ENCODE measurements at places on chromosomes 12 and 14.

DNA sequence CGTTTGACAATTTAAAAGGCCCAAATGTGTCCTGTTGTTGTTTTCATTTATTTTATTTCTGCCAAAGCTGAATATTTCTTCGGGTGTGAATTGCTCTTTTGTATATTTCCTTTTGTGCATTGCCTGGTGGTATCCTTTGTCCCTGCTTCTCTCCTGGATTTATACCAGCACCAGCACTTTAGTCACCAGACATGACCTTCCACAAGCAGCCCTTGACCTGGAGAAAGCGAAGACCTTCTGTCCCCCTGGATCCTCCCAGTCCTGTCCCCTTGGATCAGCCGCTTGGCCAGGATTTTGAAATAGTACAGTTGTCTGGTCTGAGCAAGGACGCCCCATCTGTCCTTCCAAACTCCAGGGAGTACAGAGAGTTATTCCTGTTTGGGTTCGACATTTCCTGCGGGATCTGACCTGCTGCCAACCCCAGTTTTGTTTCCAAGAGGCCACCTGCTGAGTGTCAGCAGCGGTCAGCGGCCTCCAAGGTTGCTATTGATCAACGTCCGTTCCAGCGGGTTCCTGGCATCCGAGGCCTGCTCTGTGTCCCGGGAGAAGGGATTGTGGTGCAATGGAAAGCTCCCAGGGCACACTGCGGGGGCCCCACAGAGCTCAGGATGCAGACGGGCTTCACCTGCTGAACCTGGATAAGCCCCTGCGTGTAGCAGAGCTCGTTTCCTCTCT lies 45.1 kb upstream of the CHGA start:
- no peak for DNase-seq

GRCh38 chr14:87430810-87431209 lies 562.2 kb downstream of the GALC start:
- no peak for DNase-seq

DNA sequence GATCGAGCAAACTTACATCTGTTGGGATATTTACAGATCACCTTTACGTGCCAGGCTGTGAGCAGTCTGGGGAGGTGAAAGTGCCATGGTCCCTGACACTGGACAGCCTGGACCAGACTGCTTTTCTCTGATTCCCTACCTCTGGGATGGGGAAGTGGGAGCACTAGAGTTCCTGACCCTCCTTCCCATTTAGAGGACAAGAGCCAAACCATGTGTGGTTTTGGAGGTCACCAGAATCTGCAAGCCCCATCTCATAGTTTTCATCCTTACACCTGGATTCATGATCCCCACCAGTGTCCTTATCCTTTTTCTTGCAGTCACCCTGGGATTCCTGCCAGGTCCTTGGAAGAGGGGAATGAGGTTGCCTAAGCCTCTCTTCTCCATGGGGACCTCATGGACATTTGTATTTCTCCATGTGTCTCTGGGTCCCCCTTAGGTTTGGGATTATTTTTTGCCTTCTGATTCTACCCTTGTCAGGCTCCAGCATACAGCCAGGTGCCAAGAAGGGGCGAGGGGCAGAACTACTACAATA lies 1.5 kb upstream of the WNT10B start:
- DNase-seq = no peak

DNA sequence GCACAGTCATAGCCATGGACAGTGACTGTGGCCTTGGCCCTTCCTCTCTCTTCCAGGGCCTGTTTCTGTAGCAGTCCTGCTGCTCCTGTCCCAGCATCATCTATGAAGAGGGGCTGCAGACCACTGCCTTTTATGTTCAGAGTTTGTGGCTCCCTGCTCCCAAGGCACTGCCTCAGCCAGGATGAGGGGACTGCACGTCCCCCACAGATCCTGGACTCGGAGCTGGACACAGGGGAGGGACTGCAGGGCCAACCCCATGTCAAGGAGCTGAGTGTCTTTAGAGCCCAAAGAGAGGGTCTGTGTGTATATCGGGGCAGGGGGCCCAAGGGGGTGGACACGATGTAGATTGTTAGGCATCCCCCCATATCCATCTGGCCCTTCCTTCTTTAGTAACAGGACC lies 60.6 kb upstream of the DIO3 start:
- DNase-seq = no peak

- DNase-seq = no peak
These were observed 31.6 kb downstream of the TESC start for GRCh38 chr12:117067638-117068037.

DNA sequence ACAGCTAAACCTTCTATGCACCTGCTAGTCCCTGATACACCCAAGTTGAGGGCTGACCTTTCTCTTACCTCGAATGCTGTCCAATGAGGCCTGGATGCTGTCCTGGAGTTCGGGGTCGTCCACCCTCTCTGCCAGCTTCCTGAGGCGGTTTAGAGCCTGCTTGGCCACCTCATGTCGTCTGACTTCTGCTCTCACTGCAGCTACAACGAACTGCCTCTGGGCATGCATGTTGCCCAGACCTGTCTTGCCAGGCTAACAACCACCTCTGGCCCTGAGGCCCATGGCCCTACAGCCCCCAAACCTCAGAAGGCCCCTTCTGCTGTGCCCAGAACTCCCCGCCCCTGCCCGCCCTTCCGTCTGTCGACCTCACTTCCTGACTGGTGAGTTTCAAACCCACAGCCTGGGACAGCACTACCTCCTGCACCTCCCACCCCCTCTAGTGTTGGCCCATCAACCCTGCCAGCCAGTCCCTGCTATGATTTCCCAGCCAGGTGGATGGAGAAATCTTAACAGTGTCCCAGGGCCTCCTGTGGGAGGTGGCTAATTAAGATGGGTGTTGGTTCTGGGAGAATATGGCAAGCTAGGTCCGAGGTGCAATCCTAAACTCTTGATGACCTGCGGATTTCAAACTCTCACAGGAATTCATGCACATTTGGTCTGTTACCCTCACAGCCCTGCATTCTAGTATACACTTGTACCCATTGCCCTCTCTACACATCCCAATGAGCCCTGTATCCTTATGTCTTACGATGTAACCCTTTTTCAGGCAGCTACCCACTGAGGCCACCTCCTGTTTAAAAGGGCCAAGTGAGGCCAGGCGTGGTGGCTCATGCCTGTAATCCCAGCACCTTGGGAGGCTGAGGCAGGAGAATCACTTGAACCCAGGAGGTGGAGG lies 2.7 kb upstream of the TSPAN31 start:
- DNase-seq = peak; percentile 82

- DNase-seq = no peak
These were observed 238.5 kb downstream of the CACNA1C start for GRCh38 chr12:2291182-2291832.

GRCh38 chr12:3543826-3544225 lies 52.8 kb downstream of the PRMT8 start:
- no peak for DNase-seq

- DNase-seq = no peak
These were observed 717 bp downstream of the WNT10B start for GRCh38 chr12:48970702-48971334.

GRCh38 chr12:41367726-41368405 lies 179.7 kb downstream of the PDZRN4 start:
- no peak for DNase-seq

DNA sequence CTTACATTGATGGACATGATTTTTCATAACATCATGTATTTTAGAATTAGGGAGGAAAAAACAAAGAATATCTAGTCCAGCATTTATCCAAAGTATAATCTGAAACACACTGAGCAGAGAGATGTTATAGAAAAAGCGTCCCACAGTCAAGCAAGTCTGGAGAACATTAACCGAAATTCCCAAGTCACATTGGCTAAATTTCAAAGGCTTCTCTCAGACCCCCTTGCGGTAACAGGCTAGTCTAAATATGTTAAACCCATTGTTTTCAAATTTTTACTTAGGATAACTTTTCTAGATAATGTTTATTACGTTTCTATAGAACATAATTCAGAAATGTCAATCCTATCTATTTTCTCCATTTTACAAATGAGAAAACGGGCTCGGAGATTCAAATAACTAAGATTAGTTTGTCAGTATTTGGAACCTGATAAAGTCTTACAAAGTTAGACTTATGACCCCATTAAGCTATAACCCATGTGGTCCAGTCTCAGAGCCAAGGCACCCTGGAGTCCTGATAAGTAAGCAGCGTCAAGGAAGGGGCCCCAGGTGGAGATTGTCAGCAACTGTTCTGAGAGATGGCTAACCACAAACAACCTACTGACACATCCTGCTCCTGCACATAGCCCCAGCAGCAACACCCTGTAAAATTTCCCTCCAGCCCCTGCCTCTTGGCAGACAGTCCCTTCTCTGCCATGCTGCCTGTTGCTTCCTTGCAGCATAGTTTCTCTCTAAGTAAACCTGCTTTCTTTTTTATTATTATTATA lies 220.6 kb upstream of the TMEM260 start:
- no peak for DNase-seq

GRCh38 chr12:115185506-115185905 lies 501.5 kb upstream of the TBX3 start:
- no peak for DNase-seq
